GM12878 (cell line): ENCODE measurements at places on chromosomes 12 and 14. TPM values are rescaled to one million over a fixed set of nuclear protein-coding genes. Genes with fewer than 3 reads are reported as not detected.

The HEATR5A gene
- 11.6 and 13.4 TPM in 2 replicates for total RNA-seq

The ATXN3 gene
- total RNA-seq, result 20.2 and 20.4 TPM in 2 replicates

The ZFYVE21 gene
- total RNA-seq, result 12.1 and 16.9 TPM in 2 replicates

The THTPA gene
- total RNA-seq, result 12.4 and 16.9 TPM in 2 replicates

The SLC2A14 gene
- 0.21 and 0.69 TPM in 2 replicates for total RNA-seq

GRCh38 chr14:25103820-25104219, 53.9 kb upstream of the STXBP6 start:
- DNase-seq, result no peak

- DNase-seq, result no peak
These were observed 191.4 kb downstream of the KTN1 start for GRCh38 chr14:55771242-55771981.

- no peak for DNase-seq
These were observed 486 bp upstream of the AKT1 start for GRCh38 chr14:104795781-104796686.

GRCh38 chr14:76138758-76139723, 12.7 kb upstream of the GPATCH2L start:
- DNase-seq, result no peak

- no peak for DNase-seq
These were observed 1.7 kb downstream of the RASSF8 start for GRCh38 chr12:25960143-25960542.

GRCh38 chr14:29220566-29220965, 454.0 kb downstream of the FOXG1 start:
- no peak for DNase-seq

DNA sequence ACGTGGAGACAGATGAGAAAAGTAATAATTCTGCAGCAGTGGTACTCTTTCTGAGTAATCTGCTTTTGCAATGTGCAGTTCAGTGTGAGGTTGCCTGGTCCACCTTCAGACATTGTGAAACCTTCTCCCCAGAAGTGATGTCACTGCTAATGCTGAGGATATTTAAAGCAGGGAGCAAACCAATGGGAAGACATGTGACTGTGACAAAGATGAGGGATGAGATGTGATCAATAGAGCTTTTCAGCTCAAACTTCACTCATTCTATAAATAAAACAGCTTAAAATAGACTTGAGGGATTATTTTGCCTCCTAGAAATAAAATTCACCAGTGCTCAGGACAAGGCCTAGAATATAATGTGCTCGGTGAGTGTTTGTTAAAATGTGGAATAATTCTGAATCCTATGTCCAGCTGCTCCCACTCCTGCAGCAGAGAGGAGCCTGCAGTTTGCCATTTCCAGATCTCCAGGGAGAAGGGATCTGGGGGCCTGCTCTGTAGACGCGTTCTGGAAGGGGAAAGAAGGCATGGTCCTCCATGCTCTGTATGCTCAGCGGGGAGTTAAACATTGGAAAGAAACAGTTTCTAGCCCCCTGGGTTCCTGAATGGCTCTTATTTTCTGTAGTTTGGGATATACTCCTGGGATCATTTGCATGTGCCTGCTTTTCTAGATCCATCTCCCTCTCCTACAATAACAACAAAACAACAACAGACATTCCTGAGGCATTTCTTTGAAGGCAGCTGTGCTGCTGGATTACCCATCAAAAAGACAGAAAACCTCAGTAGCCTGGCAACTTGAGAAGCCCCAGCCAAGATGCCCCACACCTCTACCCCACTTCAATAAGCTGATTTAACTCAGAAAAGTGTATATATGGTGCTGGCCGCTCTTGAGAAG, 8.9 kb downstream of the SLC7A8 start:
- DNase-seq, result no peak

DNA sequence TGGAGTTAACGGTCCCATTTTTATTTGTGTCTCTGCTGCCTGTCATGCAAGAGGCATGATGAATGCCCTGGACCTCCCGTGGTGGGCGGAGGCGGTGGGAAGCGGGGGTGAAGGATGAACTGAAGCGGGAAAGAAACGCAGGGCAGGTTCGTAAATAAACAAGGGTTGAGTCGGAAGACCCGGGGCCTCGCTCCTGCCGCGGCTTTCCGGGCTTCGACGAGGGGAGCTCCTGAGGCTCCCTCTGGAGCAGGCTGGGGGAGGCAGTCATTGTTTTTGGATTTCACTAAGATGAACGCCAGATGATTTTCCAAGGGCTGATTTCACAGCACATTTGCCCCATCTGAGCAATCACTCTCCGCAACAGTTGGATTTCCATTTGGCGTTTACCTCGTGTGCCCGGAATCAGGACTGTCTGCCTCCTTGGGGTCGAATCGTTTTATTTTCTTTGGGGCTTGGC, 130.2 kb downstream of the SLC38A6 start:
- DNase-seq, result no peak

DNA sequence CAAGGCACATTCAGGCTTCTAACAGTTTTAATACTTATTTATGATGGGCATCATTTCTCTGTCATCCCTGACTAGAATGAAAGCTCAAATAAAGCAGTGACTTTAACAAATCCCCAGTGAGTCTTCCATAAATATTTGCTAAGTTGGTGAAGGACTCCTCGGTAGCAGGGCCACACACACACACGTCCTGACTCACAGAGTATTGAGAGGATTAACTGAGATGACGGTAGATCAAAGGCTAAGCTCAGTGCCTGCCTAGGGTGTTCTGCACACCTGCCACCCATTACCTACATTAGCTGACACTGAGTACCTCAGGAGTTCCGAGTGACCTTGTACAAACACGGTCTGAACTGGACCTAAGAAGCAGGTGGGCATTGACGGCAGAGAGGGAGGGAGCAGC, 197.3 kb upstream of the SFSWAP start:
- no peak for DNase-seq

DNA sequence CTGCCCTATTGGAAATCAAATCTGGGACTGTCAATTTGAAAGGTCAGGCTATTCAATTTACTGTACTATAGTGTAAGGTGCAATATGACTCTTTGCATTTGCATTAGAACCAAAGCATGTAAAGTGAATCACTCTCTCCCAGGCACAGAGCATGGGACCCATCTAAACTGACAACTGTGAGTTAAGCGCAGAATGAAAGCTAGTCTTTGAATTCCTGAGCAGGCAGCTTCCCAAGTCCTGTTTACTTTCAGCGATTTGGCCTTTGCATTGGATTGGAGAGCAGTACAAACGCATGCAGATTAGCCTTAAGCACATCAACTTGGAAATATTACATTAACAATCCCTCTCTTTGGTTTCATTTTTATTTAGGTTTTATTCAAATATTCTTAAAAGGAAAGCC, 74.6 kb downstream of the RERG start:
- no peak for DNase-seq

DNA sequence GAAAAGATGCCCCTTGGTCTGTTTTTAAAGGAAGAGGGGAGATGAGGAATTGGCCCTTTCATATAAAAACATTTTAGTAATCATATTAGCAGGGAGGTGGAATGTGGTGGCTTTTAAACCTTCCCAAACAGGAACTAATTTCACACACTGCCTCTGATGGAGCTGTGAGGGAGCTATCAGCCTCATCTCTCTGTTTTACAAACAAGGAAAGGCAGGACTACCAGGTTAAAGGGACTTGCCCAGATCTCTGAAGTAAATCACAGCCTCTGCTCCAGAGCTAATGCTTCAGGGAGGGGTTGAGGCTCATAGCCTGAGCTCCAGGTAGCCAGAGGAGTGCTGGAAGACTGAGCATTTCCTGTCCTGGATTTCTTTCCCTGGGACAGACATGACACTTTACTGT, 1.1 kb upstream of the BMP4 start:
- DNase-seq, result no peak

DNA sequence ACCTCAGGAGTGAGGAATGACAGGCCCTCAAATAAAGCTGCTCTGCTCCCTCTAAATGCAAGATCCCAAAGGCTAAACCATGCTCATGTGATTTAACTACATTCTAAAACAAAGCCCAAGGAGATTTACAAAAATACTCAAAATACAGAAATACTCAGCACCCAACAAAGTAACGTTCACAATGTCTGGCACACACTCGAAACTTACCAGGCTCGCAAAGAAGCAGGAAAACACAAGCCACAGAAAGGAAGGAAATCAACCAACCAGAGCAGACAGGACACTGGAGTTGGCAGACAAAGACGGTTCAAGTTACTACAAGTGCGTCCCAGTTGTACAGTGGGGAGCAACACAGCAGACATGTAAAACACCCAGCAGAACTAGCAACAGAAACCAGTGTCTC, 33.4 kb downstream of the STX2 start:
- DNase-seq, result no peak

GRCh38 chr12:13992585-13992984, 11.2 kb upstream of the GRIN2B start:
- DNase-seq, result no peak

- no peak for DNase-seq
These were observed 363.8 kb downstream of the NAV3 start for GRCh38 chr12:78194448-78194847.

DNA sequence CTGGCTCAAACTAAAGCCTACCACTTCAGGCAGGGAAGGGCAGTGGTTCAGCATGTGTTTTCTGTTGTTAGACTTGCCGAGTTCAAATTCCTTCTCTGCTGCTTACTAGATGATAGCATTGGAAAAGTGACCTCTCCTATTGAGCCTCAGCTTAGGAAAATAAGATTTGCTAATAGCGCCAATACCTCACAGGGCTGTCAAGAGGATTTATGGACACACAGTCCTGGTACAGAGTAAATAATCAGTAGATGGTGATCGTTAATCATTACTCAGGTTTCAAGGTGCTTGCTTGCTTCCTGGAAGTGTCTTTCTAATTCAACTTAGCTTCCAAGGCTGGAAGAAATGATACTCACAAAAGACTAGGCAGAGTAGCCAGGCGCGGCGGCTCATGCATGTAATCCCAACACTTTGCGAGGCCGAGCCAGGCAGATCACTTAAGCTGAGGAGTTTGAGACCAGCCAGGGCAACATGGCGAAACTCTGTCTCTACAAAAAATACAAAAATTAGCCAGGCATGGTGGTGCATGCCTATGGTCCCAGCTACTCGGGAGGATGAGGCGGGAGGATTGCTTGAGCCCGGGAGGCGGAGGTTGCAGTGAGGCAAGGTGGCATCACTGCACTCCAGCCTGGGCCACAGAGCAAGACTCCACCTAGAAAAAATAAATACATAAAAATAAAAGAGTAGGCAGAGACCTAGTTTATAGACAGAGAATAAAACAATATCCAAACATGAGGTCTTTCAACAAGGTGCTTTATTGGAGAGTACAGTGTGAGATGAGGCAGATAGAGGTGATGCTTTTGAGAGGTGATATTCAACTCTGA, 6.0 kb downstream of the PLA2G1B start:
- no peak for DNase-seq

DNA sequence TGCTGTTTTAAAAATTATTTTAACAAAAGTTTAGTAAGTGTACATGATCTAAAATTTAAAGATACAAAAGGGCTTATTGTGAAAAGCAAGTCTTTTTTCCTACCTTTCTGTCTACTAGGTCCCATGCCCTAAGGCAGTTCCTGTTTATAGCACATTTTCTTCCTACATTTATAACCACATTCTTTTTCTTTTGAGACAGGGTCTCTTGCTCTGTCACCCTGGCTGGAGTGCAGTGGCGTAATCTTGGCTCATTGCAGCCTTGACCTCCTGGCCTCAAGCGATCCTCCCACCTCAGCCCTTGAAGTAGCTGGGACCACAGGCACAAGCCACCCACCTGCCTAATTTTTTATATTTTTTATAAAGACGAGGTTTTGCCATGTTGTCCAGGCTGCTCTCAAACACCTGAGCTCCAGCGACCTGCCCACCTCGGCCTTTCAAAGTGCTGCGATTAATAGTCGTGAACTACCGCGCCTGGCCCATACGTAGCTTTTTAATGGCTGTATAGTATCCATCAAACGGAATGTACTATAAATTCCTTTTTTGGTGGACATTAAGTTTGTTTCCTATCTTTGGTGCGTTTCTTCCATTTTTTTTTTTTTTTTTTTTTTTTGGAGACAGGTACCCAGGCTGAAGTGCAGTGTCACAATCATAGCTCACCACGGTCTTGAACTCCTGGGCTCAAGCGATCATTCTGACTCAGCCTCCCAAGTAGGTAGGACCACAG, 20.9 kb downstream of the FRS2 start:
- DNase-seq, result no peak

- DNase-seq, result no peak
These were observed 2.4 kb upstream of the CCDC85C start for GRCh38 chr14:99606359-99606758.

DNA sequence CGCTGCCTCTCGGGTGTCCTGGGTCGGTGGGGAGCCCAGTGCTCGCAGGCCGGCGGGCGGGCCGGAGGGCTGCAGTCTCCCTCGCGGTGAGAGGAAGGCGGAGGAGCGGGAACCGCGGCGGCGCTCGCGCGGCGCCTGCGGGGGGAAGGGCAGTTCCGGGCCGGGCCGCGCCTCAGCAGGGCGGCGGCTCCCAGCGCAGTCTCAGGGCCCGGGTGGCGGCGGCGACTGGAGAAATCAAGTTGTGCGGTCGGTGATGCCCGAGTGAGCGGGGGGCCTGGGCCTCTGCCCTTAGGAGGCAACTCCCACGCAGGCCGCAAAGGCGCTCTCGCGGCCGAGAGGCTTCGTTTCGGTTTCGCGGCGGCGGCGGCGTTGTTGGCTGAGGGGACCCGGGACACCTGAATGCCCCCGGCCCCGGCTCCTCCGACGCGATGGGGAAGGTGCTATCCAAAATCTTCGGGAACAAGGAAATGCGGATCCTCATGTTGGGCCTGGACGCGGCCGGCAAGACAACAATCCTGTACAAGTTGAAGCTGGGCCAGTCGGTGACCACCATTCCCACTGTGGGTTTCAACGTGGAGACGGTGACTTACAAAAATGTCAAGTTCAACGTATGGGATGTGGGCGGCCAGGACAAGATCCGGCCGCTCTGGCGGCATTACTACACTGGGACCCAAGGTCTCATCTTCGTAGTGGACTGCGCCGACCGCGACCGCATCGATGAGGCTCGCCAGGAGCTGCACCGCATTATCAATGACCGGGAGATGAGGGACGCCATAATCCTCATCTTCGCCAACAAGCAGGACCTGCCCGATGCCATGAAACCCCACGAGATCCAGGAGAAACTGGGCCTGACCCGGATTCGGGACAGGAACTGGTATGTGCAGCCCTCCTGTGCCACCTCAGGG, 679 bp downstream of the ARF6 start:
- no peak for DNase-seq

DNA sequence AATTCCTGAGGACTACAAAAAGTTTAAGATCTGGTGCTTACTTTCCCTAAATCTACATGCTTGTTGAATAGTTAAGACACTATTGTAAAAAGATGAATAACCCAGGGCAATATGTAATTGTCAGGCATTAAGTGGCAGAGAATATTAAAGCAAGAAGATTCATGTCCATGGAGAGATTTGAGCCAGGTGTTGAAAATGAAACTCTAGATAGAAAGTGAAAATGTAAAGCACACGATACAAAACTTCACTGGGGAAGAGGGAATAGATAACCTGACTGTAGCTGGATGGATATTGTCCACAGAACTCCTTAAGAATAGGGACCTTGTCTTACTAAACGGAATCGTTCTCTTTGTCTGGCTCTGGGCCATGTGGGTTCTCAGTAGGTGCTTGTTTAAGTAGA, 5.0 kb downstream of the CAND1 start:
- DNase-seq, result no peak
